Dermis microvascular lymphatic vessel endothelial cell (primary cell): ENCODE measurements at places on chromosomes 16 and 17.
A peak's percentile ranks its signal among the peaks of the same experiment; 100 is the strongest.

- peak; percentile 79 for DNase-seq
These were observed 17.9 kb upstream of the NSMCE1 start for GRCh38 chr16:27286451-27286850.

GRCh38 chr17:18921912-18922451 is 30.0 kb upstream of the SLC5A10 start:
- DNase-seq, result peak; percentile 27

- DNase-seq, result peak; percentile 19
These were observed 56.2 kb downstream of the ADCY9 start for GRCh38 chr16:4060009-4060408.

DNA sequence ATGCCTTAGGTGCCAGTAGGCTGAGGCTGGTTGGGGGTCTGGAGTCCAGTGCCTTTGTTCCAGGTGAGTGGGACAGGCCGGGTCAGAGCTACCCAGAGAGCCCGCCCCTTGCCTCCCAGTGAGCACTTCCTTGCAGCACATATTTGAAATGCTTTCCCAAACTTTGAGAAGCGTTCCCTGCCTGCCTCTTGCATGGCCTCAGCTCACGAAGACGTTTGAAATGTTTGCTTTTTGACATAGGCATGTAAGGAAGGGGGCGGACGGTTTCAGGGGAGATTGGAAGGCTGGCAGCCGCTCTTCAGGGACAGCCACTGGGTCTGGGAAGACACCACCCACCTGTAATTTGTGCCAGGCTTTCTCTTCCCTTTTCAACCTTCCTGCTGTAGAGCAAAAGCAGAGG is 5.1 kb upstream of the FOXL1 start:
- DNase-seq, result no peak

DNA sequence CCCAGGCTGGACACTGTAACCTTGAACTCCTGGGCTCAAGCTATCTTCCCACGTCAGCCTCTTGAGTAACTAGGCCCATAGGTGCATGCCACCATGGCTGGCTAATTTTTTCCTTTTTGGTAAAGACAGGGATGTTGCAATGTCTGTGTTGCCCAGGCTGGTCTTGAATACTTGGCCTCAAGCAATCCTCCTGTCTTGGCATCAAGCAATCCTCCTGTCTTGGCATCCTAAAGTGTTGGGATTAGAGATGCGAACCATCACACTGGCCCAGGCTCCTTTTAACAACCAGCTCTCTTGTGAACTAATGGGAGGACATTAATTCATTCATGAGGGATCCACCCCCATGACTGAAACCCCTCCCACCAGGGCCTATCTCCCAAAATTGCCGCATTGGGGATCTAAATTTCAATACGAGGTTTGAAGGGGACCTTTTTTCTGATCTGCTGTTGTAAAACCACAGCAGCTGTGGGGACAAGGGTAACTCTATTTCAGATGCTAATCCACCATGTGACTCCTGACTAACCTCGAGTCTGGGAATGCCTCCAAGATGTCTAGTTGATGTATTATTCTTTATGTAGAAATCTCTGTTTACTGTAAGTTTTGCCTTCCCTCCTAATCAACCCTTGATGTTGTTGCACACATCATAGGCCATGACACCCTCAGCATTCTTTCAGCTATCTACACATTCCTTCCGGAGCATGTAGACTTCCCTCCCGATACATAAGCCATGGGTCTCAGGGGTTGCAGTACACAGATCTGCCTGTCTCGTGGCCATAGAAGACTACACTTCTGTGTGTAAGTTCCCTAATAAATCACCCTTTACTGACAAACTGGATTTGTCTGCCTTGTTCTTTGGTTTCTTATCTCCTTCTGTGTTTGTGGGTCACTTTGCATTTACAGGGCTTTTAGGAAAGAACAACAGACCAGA is 37.6 kb downstream of the RNF112 start:
- DNase-seq, result peak; percentile 96

GRCh38 chr17:20172376-20172775 is 163.2 kb downstream of the SPECC1 start:
- no peak for DNase-seq

DNA sequence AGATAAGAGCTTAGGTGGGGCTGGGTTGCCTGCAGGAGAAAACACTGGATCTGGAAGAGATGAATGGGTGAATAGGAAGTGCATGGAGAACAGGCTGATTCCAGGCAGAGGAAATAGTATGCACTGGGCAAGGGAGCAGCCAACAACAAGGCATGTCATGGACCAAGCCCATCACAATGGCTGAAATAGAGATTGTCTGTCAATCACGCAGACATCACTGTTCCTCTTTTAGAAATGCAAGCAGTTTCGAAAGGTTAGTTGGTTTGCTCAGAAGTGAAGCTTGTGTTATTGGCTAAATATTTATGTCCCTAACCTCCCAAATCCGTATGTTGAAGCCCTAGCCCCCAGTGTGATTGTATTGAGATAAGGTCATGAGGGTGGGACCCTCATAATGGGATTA is 621.7 kb upstream of the CDH11 start:
- DNase-seq, result no peak

DNA sequence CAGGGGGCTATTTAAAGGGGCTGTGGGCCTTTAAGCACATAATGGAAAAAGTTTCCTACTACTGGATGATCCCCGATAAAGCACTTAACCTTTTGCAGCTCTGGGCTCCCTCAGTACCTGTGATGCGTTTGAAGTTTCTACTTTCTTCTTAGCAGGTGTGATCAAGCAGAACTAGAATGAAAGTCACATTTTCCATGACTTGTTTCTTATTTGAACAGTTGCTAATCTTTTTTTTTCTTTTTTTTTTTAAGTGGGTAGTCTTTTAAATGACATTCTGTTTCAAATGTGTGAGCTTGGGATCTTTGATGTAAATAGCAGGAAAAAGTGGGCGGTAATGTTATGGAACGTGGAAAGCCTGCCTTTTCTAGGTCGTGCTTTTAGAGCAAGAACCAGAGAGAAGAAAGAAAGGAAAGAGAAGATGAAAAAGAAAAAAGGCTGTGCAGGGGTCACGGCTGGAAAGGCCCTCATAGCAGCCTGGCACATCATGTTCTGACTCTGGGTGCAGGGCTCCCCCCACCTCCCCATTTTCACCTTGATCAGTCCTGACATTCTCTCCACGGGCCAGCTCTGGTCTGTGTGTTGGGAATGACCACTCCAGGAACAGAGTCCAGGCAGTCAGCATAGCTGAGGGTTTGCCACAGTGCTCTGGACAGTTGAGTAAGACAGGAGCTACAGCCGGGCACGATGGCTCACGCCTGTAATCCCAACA is 150.6 kb downstream of the CLEC16A start:
- no peak for DNase-seq

GRCh38 chr16:89096768-89097391 is 3.2 kb downstream of the ACSF3 start:
- no peak for DNase-seq

DNA sequence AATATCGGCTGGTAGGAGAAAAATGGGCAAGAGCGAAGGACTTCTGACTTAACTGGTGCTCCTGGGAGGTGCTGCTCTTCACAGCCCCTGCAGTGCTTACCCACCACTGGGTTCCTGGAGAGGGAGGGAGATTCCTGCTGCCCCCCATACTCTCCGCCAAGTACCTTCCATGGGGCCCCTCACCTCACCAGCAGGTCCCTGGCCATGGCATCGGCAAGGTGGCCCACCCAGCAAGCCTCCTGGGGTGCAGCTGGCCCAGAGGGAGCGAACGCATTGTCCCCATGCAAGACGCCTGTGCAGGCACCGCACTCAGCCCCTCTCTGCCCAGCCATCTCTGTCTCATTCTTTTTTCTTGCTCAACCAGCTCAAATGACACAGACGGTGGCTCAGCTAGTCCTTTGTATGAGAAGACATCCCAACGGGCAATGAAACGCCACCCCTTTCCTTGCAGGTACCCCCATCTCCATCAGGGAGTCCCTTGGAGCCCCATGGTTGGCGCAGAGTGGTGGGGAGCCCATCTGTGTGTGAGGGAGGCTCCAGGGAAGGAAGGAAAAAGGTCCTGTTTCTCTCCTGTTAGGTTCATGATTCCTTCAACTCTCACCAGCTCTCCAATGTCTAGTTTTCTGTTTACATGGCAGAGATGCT is 9.6 kb upstream of the ALDH3A1 start:
- DNase-seq, result no peak

- DNase-seq, result no peak
These were observed 19.9 kb upstream of the C16orf87 start for GRCh38 chr16:46850619-46851555.

- no peak for DNase-seq
These were observed 4.8 kb upstream of the ATP2A3 start for GRCh38 chr17:3968886-3969524.

DNA sequence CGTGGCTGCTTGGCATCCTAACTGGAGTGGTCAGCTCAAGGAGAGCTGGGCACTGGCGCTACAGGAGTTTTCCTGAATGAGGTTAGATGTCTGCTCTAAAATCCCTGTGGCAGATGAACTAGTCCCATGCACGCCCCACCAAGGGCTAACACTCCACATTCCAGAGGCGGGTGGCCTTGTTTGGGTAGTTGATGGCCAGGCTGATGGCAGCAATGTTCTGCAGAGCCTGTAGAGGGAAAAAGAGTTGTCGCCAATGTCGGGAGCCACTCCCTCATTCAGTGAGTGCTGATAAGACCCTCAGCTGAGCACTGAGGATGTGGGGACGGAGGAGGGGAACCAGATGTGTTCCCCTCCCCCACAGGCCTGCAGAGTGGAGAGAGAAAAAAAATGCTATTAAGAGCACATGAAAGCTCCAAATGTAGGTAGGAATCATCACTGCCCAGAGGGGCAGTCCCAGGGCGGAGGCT is 42.5 kb upstream of the ATP2A3 start:
- no peak for DNase-seq

DNA sequence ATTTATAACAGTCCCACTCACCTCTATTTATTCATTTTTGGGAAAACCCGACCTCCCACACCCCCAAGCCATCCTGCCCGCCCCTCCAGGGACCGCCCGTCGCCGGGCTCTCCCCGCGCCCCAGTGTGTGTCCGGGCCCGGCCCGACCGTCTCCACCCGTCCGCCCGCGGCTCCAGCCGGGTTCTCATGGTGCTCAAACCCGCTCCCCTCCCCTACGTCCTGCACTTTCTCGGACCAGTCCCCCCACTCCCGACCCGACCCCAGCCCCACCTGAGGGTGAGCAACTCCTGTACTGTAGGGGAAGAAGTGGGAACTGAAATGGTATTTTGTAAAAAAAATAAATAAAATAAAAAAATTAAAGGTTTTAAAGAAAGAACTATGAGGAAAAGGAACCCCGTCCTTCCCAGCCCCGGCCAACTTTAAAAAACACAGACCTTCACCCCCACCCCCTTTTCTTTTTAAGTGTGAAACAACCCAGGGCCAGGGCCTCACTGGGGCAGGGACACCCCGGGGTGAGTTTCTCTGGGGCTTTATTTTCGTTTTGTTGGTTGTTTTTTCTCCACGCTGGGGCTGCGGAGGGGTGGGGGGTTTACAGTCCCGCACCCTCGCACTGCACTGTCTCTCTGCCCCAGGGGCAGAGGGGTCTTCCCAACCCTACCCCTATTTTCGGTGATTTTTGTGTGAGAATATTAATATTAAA is 638 bp upstream of the TMEM88 start:
- no peak for DNase-seq

- no peak for DNase-seq
These were observed 80.6 kb downstream of the NETO2 start for GRCh38 chr16:47063011-47063724.

DNA sequence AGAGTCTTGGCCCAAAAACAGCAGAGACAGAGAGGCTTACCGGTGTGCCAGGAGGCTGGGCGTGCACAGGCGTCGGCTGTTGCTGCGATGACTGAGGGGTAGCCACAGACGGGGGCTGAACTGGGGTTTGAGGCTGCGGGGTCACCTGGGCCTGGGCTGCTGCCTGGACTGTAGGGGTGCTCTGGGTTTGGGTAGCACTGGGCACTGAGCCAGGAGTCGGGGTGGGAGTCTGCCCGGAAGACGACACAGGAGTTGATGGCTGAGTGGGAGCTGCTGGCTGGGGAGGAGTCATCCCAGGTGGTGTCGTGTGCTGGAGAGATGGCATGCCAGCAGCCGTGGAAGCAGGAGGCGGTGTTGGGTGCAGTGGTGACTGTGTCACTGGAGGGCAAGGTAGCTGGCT is 53.2 kb upstream of the TRAP1 start:
- no peak for DNase-seq

DNA sequence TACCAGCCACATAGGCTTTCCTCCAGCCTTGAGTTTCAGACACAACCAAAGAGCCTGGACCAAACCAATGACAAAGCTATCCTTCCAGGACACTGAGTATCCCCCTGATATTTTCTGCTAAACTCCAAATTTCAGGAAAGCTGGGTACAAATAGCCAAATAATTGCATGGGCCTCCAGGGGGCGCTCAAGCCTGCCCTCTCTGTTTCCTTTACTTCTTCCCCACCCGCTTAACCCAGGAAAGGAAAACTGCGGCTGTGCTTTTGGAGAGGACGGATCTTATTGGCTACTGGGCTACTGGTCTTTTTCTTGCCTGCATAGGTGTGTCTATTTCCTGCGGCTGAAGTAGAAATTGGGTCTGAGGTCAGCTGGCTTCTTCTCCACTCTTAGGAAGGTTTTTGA is 30.1 kb downstream of the GNGT2 start:
- DNase-seq, result peak; percentile 69

GRCh38 chr16:7363422-7364417 is 31.1 kb downstream of the RBFOX1 start:
- DNase-seq, result no peak

DNA sequence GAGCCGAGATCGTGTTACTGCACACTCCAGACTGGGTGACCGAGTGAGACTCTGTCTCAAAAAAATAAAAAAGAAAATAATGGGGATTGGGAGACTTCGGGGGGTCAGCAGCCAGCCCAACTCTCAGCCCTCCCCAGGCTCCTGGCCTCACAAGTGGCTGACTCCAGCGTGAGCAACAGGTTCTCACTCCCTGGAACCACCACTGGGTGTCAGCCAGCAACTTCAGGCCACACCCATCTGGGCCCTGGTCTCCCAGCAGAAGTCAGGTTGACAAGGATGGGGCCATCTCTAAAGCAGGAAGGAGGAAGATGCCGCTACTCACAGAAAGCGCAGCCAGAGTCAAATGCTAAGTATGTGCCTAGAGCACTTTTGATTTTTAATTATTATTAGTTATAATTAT is 139.4 kb downstream of the C16orf78 start:
- no peak for DNase-seq

DNA sequence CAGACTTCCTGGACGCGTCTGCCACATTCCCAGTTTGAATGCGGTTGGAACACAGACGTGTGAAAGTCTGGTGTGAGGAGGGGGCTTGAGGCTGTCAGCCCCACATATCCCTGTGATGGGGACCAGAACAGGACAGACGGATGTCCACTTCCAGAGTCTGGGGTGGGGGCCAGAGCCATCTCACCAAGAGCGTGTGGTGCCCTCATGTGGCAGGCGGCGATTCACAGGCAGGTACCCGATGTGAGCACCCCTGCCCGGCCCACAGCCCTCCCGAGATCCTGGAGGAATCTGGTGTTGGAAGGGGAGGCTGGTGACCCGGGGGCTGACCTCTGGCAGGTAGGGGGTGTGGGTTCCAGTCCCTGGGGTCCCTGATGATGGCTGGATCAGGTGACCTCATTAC is 51.5 kb downstream of the ENGASE start:
- no peak for DNase-seq

- DNase-seq, result no peak
These were observed 34.9 kb downstream of the NDEL1 start for GRCh38 chr17:8470447-8471047.

GRCh38 chr17:12896180-12896785 is 107.0 kb downstream of the ARHGAP44 start:
- DNase-seq, result no peak

GRCh38 chr16:67528222-67528869 is at the start of gene RIPOR1:
Gene RIPOR1 (plus strand): TSS chr16:67528829. CDS start chr16:67538447, 9,618 bp downstream.
- no peak for DNase-seq

- no peak for DNase-seq
These were observed 79.9 kb downstream of the PLXDC1 start for GRCh38 chr17:39071573-39071972.

- no peak for DNase-seq
These were observed 13.4 kb upstream of the SULT1A1 start for GRCh38 chr16:28623172-28623711.
